ENCODE measurements at places on chromosomes 6 and 20.

- DNase-seq = no peak
Observed at GRCh38 chr6:18997375-18997826, 610.3 kb downstream of the RNF144B start.

GRCh38 chr6:31418251-31418650 lies 14.9 kb downstream of the MICA start:
- DNase-seq = no peak

- DNase-seq = no peak
Observed at GRCh38 chr6:6402591-6402990, 82.1 kb upstream of the F13A1 start.

- no peak for DNase-seq
Observed at GRCh38 chr6:151436802-151437201, 15.1 kb downstream of the RMND1 start.

- DNase-seq = no peak
Observed at GRCh38 chr20:42046371-42047085, 428.4 kb upstream of the CHD6 start.

DNA sequence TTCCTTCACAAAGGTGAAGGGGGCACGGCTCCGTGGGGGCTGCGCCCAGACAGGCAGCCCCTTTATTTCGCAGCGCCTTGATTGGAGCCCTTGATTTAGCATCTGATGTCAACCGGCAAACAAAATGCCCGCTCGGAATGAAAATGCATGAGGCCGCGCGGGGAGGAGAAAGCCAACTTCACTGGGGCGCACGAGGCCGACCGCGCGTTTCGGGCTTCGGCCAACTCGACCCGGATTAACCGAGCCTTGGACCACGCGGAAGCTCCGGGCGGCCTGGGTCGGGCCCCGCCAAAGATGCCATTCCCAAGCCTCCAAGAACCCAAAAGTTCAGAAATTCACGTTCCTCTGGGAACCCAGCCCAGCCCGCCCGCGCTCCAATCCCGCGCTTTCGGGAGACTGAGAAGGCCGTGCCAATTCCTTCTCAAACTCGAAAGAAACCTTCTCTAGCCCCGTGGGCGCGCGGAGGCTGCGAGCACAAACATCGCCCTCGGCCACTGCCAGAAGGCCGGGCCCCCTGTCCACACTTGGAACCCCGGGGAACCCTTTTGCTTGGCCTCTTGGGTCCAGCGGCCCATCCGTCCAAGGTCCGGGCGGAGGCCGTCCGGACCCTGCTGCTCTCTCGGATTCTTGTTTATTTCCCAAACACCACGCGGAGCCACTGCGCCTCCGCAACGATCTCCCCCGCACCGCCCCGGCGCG lies 879 bp upstream of the INSM1 start:
- DNase-seq = no peak

GRCh38 chr6:159682295-159682694 lies 10.7 kb downstream of the SOD2 start:
- no peak for DNase-seq
